ENCODE measurements at places on chromosomes 12 and 14. TPM values are rescaled to one million over a fixed set of nuclear protein-coding genes. Genes with fewer than 3 reads are reported as not detected.

GRCh38 chr12:33357181-33357580, 82.4 kb downstream of the SYT10 start:
- no peak for DNase-seq

- DNase-seq: no peak
These were observed 1.1 kb upstream of the PPP1R13B start for GRCh38 chr14:103848175-103849077.

DNA sequence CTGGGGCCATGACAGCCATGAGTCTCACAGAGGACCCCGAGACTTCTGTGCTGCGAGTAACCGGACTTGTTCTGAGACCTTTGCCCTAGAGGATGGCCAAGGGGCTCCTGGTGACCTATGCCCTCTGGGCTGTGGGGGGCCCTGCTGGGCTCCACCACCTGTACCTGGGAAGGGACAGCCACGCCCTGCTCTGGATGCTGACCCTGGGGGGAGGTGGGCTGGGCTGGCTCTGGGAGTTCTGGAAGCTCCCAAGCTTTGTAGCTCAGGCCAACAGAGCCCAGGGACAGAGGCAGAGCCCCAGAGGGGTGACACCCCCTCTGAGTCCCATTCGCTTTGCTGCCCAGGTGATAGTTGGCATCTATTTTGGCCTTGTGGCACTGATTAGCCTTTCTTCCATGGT, 2.1 kb downstream of the DNAJC22 start:
- no peak for DNase-seq

DNA sequence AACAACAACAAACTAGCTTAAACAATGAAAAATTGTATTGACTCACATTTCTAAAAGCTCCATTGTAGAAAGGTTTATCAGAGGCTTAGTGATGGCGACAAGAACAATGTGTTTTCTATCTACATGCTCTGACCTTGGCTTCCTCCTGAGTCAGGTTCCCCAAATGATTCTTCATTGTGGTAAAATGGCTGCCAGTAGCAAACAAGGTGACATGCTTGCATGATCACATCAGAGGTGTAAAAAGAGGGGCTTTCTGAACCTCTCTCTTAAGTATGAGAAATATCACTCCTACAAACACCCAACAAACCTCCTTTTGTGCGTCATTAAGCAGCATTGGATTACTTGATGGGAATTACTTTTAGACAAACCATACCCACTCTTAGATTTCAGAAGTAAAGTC, 252.4 kb upstream of the SYT1 start:
- DNase-seq: no peak

The MYL2 gene
- 0.39 TPM for total RNA-seq

The PHC1 gene
- total RNA-seq: 22.8 TPM

GRCh38 chr14:75984674-75985073, 889 bp upstream of the IFT43 start:
- DNase-seq: no peak

- no peak for DNase-seq
These were observed 8.4 kb downstream of the TSPAN9 start for GRCh38 chr12:3085341-3086139.

Measured in HCT116 (cell line).